ENCODE measurements at places on chromosomes 3 and 15.

- DNase-seq: no peak
These were observed 6.2 kb upstream of the TMF1 start for GRCh38 chr3:69058180-69058946.

DNA sequence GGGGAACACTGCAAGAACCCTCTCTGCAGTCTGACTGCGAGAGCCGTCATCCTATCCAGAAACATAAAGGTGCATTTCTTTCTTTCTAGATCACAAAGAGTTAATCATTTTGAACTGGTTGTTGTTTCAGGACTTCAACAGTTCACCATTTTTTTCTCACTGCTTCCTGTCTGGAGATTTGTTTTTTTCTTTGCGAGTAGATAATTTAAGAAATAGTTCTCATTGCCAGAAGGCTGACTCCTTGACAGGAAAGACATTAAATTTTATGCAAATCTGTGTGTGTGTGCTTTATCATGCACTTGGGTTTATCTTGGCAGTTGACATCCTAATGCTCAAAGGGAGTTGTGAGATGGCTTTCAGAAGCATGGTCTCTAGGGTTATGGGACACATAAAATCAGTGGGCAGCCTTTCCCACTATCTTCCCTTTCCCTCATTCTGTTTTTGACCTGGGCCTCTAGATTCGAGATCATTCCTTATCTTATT is 123.5 kb upstream of the TBL1XR1 start:
- no peak for DNase-seq

DNA sequence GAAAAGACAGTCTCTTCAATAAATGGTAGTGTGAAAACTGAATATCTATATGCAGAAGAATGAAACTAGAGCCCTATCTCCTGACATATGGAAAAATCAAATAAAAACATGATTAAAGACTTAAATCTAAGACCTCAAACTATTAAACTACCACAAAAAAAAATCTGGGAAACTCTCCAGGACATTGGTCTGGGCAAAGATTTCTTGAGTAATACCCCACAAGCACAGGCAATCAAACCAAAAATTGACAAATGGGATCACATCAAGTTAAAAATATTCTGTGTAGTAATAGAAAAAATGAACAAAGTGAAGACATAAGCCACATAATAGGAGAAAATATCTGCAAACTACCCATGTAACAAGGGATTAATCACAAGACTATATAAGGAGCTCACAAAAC is 286.4 kb downstream of the TBC1D5 start:
- DNase-seq: no peak

DNA sequence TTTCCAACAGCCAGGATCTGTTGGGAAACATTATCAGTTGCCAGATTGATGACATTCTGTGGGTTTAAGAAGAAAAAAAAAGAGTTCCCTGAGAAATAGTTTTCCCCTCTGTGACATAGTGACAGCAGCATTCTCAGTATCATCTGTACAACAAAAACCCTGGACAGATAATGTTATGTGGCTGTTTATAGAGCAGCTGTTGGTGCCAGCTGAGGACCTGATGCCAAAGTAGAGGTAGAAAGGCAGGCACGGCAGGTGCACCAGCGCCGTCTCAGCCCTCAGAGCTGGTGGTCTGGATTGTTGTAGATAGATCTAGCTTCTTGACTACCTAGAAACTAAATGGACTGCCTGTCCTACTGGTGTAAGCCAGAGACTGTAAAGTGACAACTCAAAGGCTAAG is 56.2 kb upstream of the FILIP1L start:
- DNase-seq: no peak

GRCh38 chr3:133457025-133457424 is 57.2 kb downstream of the BFSP2 start:
- no peak for DNase-seq

DNA sequence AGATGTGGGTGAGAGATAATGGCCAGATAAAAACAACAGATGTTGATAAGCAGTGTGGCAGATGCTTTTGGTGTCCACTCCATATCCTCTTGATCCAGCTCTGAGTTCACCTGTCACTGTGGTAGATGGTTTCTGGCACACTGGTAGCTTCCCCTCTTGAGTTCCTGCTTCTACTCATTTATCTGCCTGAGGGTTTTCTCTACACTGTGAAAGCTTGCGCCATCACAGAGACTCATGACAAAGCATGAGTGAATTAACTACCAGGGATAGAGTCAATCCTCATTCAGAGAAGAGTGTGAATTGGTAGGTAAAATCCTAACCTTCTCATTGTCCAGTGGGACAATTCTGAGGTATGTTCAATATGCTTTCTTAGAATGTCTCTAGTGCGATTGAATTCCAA is 50.0 kb upstream of the ARHGEF26 start:
- DNase-seq: no peak

GRCh38 chr3:45676325-45677032 is 12.7 kb upstream of the SACM1L start:
- no peak for DNase-seq

DNA sequence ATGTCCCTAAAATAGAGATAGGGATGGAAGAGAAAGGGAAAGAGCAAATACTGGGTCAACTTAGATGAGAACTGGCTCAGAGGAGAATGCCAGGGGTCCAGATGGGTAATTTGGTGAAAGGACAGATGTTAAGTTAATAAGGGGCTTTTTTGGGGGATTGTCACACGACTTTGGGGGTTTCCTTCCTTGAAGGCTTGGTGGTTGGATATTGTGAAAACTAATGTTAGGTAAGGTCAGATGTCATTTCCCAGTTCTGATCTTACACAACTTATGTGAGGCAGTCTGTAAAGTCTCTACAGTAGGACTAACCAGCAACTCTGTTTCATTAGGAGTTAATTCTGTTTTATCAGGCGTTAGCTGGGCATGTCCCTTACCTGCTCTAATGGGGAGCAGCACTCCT is 231.1 kb downstream of the NR2F2 start:
- DNase-seq: no peak

DNA sequence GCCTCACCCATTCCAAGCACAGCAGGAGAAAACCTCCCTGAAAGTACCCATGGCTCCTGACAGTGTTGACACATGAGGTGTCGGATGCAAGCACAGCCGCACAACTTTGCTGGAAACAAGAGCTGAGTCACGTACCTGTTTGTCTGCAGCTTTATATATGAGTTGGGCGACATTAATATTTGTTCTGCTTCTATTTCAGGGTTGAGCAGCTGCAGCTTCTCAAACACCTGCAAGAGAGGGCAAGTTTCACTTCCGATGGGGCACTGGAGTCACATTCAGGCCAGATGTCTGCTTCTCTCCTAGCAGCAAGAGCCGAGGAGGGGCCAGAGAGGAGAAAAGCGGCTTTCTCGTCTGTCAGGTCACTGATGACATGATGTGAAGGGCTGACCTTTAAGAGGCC is 88.0 kb downstream of the NUP210 start:
- no peak for DNase-seq

- DNase-seq: no peak
These were observed 543.3 kb upstream of the UBE2E2 start for GRCh38 chr3:22659651-22660475.

DNA sequence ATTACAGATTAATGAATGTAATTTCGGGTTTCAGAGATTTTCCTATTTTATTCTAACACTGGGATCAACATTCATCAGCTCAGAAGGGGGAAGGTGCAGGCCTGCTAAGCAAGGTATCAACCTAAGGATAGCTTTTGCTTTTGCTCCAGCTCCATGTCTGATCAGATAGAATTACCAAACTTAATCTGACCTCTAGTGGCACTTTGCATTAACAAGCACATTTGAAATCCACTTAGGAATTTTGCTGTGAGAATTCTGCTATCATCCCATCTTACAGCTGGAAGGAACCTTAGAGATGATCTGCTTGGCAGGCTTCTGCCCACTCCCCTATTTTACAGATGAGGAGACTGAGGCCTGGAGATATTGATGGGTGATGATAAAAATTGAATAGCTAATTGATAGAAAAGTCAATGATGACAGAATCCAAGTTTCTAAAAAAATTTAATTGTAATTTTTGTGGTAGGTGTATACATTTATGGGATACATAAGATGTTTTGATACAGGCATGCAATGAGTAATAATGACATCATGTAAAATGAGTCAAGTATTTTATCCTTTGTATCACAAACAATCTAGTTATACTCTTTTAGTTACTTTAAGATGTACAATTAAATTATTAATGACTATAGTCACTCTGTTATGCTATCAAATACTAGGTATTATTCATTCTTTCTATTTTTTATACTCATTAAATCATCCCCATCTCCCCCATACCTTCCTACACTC is 209.2 kb upstream of the ZPLD1 start:
- no peak for DNase-seq

- DNase-seq: no peak
These were observed 13.1 kb upstream of the SLC27A2 start for GRCh38 chr15:50168783-50169411.

DNA sequence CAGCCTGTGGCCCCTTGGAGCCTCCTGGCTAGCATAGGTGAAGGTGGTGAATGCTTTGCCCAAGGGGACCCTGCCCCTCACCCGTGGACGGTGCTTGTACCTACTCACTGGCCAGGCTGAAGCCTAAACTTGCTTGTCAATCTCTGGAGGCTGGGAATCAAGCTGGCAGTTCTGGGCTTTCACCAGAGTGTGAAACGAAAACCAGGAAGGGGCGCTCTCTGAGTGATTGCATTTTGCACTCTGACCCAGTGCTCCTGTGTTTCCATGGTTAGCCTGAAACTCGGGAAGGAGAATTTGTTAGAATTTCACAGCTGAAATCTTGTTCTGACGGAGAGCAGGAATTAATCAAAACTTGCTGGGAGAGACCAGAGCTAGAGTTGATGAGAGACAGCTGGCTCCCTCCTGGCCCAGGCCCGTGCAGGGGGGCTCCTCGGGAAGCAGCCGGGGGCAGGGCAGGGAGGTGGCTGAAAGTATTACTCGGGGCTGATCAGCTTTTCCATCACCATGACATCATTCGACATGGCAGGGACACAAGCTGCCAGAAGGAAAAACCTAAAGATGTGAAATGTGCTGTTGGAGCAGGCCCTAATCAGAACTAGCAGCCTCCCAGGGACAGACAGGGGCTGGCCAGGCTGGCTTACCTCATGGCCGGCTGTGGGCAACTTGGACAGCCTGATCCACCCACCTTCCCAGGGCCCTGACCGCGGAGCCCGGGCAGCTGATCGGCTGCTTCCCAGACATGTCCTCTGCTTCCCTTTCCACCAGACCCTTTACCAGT is 323.6 kb upstream of the CTDSPL start:
- no peak for DNase-seq

GRCh38 chr3:44803298-44803697 is 41.7 kb downstream of the KIF15 start:
- DNase-seq: no peak

- DNase-seq: no peak
These were observed 89.3 kb downstream of the RASA2 start for GRCh38 chr3:141575879-141576743.

DNA sequence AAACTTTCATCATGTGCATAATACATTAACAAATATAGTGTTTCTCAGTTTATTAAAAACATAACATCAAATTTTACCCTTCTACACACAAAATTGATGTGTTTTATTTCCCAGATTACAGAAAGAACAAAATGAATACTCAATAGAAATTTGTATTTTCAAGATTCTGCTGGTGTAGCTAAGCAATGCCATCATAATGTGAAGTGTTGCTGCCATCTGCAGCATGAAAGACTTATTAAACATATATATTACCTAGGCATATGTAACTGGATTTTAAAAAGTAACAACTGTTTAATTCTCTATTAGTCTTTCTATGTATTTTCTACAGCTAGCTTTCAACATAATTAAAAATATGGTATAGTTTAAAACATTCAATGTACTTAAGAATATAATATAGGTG is 27.5 kb downstream of the PLSCR5 start:
- no peak for DNase-seq

DNA sequence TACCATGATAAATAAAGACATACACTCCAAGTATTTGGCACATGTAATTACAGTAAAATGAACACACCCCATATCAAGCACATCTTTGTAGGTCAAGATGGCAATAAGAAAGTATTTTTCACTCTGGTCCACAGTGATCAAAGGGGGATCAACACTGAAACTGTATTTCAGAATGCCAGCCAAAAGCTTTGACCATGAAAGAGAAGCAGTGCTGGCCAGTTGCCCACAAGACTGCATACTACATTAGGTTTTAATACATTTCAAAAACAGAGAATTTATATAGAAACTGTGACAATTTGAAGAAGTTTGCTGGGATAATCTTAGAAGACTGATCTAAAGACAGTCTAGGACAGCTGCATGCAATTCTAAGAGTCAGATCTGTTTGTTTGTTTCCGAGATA is 1035.3 kb downstream of the FHIT start:
- DNase-seq: no peak

DNA sequence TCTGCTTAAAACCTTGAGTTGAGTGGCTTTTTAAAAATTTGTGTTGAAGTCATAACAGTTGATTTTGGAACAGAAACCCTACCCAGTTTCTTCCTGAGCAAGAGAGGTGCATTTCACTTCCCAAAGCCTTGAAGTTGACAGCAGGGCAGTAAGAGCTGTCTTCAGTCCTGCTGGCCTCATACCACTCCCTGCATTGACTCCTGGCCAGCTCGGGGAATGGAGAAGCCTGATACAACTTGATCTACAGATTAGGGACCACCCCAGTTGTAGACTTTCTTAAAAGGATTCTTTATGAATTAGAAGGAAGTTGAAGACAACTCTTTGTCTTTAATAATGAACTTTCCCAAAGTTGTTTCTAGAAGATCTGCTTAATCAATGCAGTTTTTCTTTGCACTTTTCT is 90.6 kb upstream of the FLNB start:
- no peak for DNase-seq

- DNase-seq: no peak
These were observed 30.9 kb downstream of the CCNL1 start for GRCh38 chr3:157128771-157129681.

GRCh38 chr3:49378249-49378895 is 20.2 kb upstream of the GPX1 start:
- DNase-seq: no peak

GRCh38 chr15:64006642-64007041 is 39.6 kb downstream of the DAPK2 start:
- DNase-seq: no peak

DNA sequence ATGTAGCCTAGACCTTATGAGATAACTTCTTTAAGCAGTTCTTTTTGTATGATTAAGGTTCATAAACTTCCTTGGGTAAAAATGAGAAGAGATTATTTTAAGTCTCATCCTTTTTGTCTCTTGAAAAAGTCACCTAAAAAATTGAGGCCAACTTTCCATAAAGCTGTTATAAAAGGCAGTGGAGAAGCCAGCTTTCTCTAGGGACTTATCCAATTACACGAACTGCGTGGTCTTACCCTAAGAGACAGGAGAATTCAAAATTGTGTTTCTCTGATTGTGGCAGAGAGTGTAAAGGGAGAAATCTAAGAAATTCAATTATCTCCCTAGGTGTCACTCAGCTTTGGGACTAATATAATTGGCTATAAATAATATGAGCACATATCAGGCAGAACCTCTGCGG is 262.0 kb downstream of the SHOX2 start:
- DNase-seq: no peak

- no peak for DNase-seq
These were observed 123.9 kb upstream of the AGBL1 start for GRCh38 chr15:85955501-85956391.

DNA sequence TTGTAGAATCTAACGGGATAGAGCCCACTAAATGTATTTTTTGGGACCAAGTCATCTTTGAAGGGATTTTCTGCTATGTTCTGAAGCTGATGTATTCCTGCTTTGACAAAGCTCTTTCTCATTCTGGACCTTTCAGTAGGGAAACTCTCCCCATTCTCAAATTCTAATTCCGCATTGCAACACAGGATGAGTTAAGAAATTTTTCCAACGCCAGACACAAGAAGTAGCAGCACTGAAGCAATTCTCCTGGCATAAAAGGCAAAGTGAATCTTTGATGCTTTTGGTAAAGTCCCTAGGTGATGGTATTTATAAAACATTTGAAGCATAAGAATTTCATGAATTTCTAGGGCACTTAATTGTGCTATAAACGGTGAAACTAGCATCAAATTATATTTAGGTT is 76.8 kb downstream of the ZPLD1 start:
- DNase-seq: no peak
